T-helper 2 cell treated with Interferon-gamma antibody and Interleukin-4, amounts not matched to agents 100 ng/mL and 5 ng/mL, for 36 hours (primary cell): ENCODE measurements at places on chromosomes 4 and X. TPM values are rescaled to one million over a fixed set of nuclear protein-coding genes. Genes with fewer than 3 reads are reported as not detected.

MEPE gene
- total RNA-seq = not detected in 2 replicates

ATP1B4 gene
- not detected in 2 replicates for total RNA-seq

NALF2 gene
- 0.05 and 0.09 TPM in 2 replicates for total RNA-seq

TMEM31 gene
- total RNA-seq = not detected in 2 replicates

MID1 gene
- total RNA-seq = 0.23 and 0.25 TPM in 2 replicates

CFAP47 gene
- not detected in 2 replicates for total RNA-seq

CRMP1 gene
- 0.66 and 0.95 TPM in 2 replicates for total RNA-seq

PRSS12 gene
- not detected in 2 replicates for total RNA-seq

BGN gene
- total RNA-seq = not detected in 2 replicates

BTK gene
- total RNA-seq = not detected in 2 replicates

FRAS1 gene
- total RNA-seq = not detected in 2 replicates

ZMAT1 gene
- total RNA-seq = 3.7 and 3.8 TPM in 2 replicates

RAP2C gene
- 28.9 and 31.2 TPM in 2 replicates for total RNA-seq

IL9R gene
- 219 and 225 TPM in 2 replicates for total RNA-seq

ANXA3 gene
- 0.75 and 1.5 TPM in 2 replicates for total RNA-seq

CNKSR2 gene
- 10.7 TPM in 2 replicates for total RNA-seq

CTSO gene
- 3.0 and 3.5 TPM in 2 replicates for total RNA-seq

ASB12 gene
- not detected in 2 replicates for total RNA-seq

ADH6 gene
- total RNA-seq = not detected in 2 replicates

RBM46 gene
- not detected in 2 replicates for total RNA-seq

EVC gene
- total RNA-seq = 0.61 and 1.2 TPM in 2 replicates

LPAR4 gene
- total RNA-seq = not detected in 2 replicates

DUX4 gene
- total RNA-seq = 0.09 TPM in 1 of 2 replicates, not detected in the other

PSAPL1 gene
- total RNA-seq = not detected in 2 replicates

ACSL1 gene
- total RNA-seq = 16.1 and 16.5 TPM in 2 replicates

CDKL2 gene
- total RNA-seq = 0.34 and 0.75 TPM in 2 replicates

FREM3 gene
- total RNA-seq = not detected in 2 replicates

MAML3 gene
- total RNA-seq = 4.3 TPM in 2 replicates

TXK gene
- total RNA-seq = 5.0 and 6.8 TPM in 2 replicates

UGT2B11 gene
- total RNA-seq = not detected in 2 replicates

ARMCX6 gene
- total RNA-seq = 43.4 and 43.7 TPM in 2 replicates

PFKFB1 gene
- 0.27 and 0.50 TPM in 2 replicates for total RNA-seq

HSFX1 gene
- 0.84 and 1.3 TPM in 2 replicates for total RNA-seq

POF1B gene
- 0.39 and 0.43 TPM in 2 replicates for total RNA-seq

PPP2R3B gene
- total RNA-seq = 29.1 and 34.9 TPM in 2 replicates

GBA3 gene
- not detected in 2 replicates for total RNA-seq

XK gene
- total RNA-seq = 0.23 and 0.32 TPM in 2 replicates

MRFAP1L1 gene
- 70.2 TPM in 2 replicates for total RNA-seq

INPP4B gene
- 103 and 104 TPM in 2 replicates for total RNA-seq

TEX13C gene
- total RNA-seq = not detected in 2 replicates

KIAA1210 gene
- total RNA-seq = not detected in 2 replicates

RAB9A gene
- total RNA-seq = 6.2 and 9.0 TPM in 2 replicates

AADAT gene
- not detected in 2 replicates for total RNA-seq

BBS12 gene
- 1.7 and 1.8 TPM in 2 replicates for total RNA-seq

TNIP3 gene
- total RNA-seq = 0.34 and 0.93 TPM in 2 replicates

CFAP99 gene
- not detected in 2 replicates for total RNA-seq

ARMCX1 gene
- total RNA-seq = 0.41 and 0.64 TPM in 2 replicates

SERTM2 gene
- not detected in 2 replicates for total RNA-seq

SLC6A8 gene
- 1.0 and 1.4 TPM in 2 replicates for total RNA-seq

ERAS gene
- not detected in 2 replicates for total RNA-seq

INTU gene
- total RNA-seq = 0.07 and 0.14 TPM in 2 replicates

TLR3 gene
- 0.39 and 0.41 TPM in 2 replicates for total RNA-seq

GJB1 gene
- total RNA-seq = 0.39 TPM in 1 of 2 replicates, not detected in the other
